ENCODE measurements at places on chromosomes 11 and 22. TPM values are rescaled to one million over a fixed set of nuclear protein-coding genes. Genes with fewer than 3 reads are reported as not detected.

NCF4 gene
- total RNA-seq: 5.9 TPM

- peaks cover 27% of the 10 kb centered on the region for H3K36me3 ChIP-seq
- peak; percentile 97 for DNase-seq
- H3K4me1 ChIP-seq: peaks cover 24% of the 10 kb centered on the region
- no peaks in the 10 kb centered on the region for H3K27me3 ChIP-seq
- peak overlapping the region; percentile 100 for H3K27ac ChIP-seq
Measured at GRCh38 chr11:65663639-65664200, 1.0 kb upstream of the RELA start.

TP53I11 gene
- total RNA-seq: 14.7 TPM

APOL5 gene
- 1.1 TPM for total RNA-seq

GRCh38 chr22:30649430-30650007 is 13.9 kb downstream of the SLC35E4 start:
- no peak overlapping the region for H3K27ac ChIP-seq
- DNase-seq: no peak
- H3K36me3 ChIP-seq: no peaks in the 10 kb centered on the region
- peaks cover 4% of the 10 kb centered on the region for H3K4me1 ChIP-seq
- H3K27me3 ChIP-seq: no peaks in the 10 kb centered on the region

GRCh38 chr11:35118906-35119305 is 20.1 kb upstream of the CD44 start:
- no peak overlapping the region for H3K27ac ChIP-seq
- peaks cover 20% of the 10 kb centered on the region for H3K4me1 ChIP-seq
- no peaks in the 10 kb centered on the region for H3K36me3 ChIP-seq

GRCh38 chr22:27480487-27480886 is 321.1 kb downstream of the MN1 start:
- no peak overlapping the region for H3K4me3 ChIP-seq
- no peaks in the 10 kb centered on the region for H3K36me3 ChIP-seq
- H3K4me1 ChIP-seq: peaks cover 22% of the 10 kb centered on the region
- DNase-seq: no peak
- H3K27ac ChIP-seq: no peak overlapping the region

- no peaks in the 10 kb centered on the region for H3K27me3 ChIP-seq
- no peaks in the 10 kb centered on the region for H3K36me3 ChIP-seq
- H3K4me1 ChIP-seq: peaks cover 7% of the 10 kb centered on the region
- H3K27ac ChIP-seq: no peak overlapping the region
- H3K4me3 ChIP-seq: no peak overlapping the region
- peak; percentile 69 for DNase-seq
Measured at GRCh38 chr11:30487200-30487898, 98.8 kb downstream of the MPPED2 start.

GRCh38 chr11:23058656-23059055 is 198.4 kb upstream of the CCDC179 start:
- H3K4me1 ChIP-seq: no peaks in the 10 kb centered on the region
- DNase-seq: no peak
- no peak overlapping the region for H3K27ac ChIP-seq
- no peaks in the 10 kb centered on the region for H3K36me3 ChIP-seq
- no peaks in the 10 kb centered on the region for H3K27me3 ChIP-seq

TMEM121B gene
- total RNA-seq: 1.2 TPM

CLMP gene
- 13.9 TPM for total RNA-seq

DNA sequence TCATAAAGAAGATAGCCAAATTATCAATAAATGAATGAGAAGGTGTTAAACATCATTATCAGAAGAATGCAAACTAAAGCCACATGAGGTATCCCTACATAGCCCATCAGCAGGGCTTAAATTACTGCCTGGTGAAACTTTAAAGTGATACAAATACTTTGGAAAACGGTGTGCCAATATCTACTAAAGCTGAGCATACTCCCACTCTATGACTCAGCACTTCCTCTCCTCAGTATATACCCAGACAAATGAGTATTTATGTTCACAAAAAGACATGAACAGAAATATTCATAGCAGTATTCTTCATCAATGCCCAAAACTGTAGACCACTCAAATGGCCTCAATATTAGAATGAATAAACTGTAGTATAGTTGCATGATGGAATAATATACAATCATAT is 284.6 kb upstream of the ZC3H12C start:
- no peak overlapping the region for H3K27ac ChIP-seq
- H3K36me3 ChIP-seq: no peaks in the 10 kb centered on the region
- no peak for DNase-seq
- no peaks in the 10 kb centered on the region for H3K27me3 ChIP-seq

KCNK4 gene
- total RNA-seq: 0.13 TPM

RIMBP3C gene
- total RNA-seq: 0.40 TPM

PTPRJ gene
- total RNA-seq: 3.6 TPM

GRCh38 chr11:82899957-82900276 is 313 bp downstream of the PRCP start:
- H3K27me3 ChIP-seq: no peaks in the 10 kb centered on the region
- DNase-seq: no peak
- H3K36me3 ChIP-seq: no peaks in the 10 kb centered on the region
- peak overlapping the region; percentile 78 for H3K4me3 ChIP-seq
- H3K27ac ChIP-seq: peak overlapping the region; percentile 94
- peaks cover 22% of the 10 kb centered on the region for H3K4me1 ChIP-seq

- H3K27ac ChIP-seq: no peak overlapping the region
- H3K36me3 ChIP-seq: no peaks in the 10 kb centered on the region
- peaks cover 6% of the 10 kb centered on the region for H3K4me1 ChIP-seq
- H3K27me3 ChIP-seq: no peaks in the 10 kb centered on the region
- H3K4me3 ChIP-seq: no peak overlapping the region
Measured at GRCh38 chr11:93000511-93001476, 31.3 kb downstream of the MTNR1B start.

DNA sequence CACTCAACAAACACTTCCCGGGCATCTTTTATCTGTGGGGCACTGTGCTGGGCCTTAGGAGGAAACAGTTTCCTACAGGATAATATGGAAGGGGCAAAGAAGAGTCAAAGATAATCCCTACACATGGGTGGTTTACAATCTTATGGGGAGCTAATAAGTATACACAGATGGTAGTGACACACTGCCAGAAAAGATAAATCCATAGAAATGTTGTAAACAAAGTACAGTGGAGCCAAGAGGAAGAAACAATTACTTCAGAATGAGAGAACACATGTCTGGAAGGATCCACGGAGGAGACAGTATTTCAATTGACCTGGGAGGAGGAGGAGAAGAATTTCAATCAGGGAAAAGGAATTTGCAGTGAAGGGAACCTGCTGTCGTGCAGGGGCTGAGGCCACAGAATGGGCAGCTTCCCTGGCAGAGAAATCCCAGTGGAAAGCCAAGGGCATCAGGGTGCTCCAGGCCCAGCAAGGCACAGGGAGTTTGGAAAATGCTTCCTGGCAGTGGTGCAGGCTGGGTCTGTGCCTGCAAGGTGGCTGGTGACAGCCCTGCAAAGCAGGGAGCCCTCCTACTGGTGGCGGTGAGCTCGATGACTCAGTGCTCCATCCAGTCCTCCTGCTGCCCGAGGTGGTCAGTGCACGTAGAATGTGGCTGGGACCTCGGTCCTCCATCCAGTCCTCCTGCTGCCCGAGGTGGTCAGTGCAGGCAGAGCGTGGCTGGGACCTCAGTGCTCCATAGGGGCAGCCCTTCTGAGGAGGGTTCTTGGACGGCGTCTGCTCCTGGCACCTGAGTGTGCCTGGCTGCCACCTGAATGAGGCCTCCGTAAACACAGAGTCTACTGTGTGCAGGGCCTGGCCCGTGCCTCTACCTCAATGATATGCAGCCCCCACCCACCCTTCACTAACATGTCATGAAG is 444.3 kb upstream of the B3GAT1 start:
- H3K27me3 ChIP-seq: peaks cover 4% of the 10 kb centered on the region
- H3K4me1 ChIP-seq: peaks cover 2% of the 10 kb centered on the region
- H3K36me3 ChIP-seq: no peaks in the 10 kb centered on the region
- DNase-seq: peak; percentile 58

GRCh38 chr22:36330655-36331305 is 57.0 kb downstream of the MYH9 start:
- peak; percentile 65 for DNase-seq
- H3K27ac ChIP-seq: peak overlapping the region; percentile 92
- no peak overlapping the region for H3K4me3 ChIP-seq
- peaks cover 92% of the 10 kb centered on the region for H3K4me1 ChIP-seq

PRR5L gene
- total RNA-seq: 8.8 TPM

DNA sequence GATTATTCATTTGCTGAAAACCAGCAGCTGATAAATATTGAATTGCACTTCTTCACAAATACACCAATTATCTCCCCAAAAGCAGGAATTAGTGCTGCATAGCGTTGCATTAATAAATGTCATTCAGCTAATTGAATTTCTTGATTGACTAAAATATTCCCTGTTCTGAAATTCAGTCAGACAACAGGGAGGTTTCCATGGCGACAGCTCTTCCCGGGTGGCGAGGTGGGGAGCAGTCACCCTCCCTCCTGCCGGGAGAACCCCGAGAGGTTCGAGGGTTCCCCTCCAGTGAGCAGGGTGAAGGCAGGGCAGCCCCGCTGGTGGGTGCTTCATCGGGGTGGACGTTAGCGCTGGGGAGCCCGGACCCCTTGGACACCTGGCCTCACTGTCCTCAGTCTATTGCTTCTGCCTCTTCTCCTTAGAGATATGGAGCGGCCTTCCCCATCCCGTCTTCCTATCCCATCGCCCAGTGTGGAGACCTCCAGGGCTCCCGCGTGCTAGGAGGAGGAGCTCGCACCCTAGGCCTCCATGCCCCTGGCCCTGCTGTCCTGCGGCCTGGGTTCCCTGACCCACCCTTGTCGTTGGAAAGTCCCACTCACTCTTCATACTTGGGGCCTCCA is 983.5 kb downstream of the BRD1 start:
- no peak overlapping the region for H3K4me3 ChIP-seq
- peaks cover 2% of the 10 kb centered on the region for H3K27me3 ChIP-seq
- peaks cover 3% of the 10 kb centered on the region for H3K4me1 ChIP-seq
- no peaks in the 10 kb centered on the region for H3K36me3 ChIP-seq
- no peak overlapping the region for H3K27ac ChIP-seq

DNA sequence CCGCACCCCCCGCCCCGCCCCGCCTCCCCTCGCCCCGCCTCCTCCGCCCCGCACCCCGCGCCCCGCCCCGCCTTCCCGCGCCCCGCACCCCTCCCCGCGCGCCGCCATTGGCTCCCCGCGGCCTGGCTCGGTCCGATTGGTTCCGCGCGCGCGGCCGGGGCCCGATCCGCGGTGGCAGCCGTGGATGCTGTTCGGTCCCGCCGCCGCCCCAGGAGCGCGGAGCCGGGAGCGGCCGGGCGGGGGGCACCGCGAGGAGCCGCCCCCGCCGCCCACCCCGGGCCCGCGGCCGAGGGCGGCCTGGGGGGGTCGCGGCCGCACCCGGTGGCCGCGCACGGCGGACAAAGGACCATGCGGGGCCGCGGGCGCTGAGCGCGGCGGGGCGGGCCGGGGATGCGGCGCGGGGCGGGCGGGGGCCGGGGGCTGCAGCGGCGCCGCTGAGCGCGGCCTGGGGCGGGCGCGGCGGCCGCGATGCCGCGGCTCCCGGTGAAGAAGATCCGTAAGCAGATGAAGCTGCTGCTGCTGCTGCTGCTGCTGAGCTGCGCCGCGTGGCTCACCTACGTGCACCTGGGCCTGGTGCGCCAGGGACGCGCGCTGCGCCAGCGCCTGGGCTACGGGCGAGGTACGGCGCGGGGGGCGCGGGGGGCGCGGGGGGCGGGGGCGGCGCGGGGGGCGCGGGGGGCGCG is at the start of gene B4GALNT4:
Gene B4GALNT4 (plus strand): TSS at position 164 of the 683 bp plus-strand sequence. CDS start 305 bp downstream, at position 469.
- H3K27me3 ChIP-seq: peaks cover 40% of the 10 kb centered on the region
- peaks cover 16% of the 10 kb centered on the region for H3K4me1 ChIP-seq
- H3K4me3 ChIP-seq: peak within 1 kb of the TSS; percentile 43
- peak; percentile 64 for DNase-seq
